ENCODE measurements at places on chromosomes 4 and X.

GRCh38 chrX:96621811-96622210 lies 62.8 kb upstream of the DIAPH2 start:
- no peak for DNase-seq

GRCh38 chr4:160894128-160894527 lies 1269.7 kb downstream of the FSTL5 start:
- DNase-seq, result no peak

- DNase-seq, result no peak
Measured at GRCh38 chrX:119292445-119292844, 56.4 kb downstream of the PGRMC1 start.

DNA sequence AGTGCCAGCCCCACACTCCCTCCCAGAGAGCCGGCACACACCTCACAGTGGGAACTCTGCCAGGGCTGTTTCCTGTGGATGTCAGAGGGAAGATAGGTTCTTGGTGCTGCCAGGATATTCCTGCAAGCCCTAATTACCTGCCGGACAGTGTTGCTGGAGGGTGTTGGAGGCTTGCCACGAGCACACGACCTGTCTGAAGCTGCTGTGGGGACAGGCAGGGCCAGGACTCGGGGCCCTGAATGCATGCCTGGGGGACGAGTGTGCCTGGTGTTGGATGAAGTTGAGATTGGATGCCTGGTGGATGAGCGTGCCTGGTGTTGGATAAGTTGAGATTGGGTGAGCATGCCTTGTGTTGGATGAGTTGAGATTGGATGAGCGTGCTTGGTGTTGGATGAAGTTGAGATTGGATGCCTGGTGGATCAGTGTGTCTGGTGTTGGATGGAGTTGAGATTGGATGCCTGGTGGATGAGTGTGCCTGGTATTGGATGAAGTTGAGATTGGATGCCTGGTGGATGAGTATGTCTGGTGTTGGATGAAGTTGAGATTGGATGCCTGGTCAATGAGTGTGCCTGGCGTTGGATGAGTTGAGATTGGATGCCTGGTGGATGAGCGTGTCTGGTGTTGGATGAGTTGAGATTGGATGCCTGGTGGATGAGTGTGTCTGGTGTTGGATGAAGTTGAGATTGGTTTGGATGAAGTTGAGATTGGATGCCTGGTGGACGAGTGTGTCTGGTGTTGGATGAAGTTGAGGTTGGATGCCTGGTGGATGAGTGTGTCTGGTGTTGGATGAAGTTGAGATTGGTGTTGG lies 23.2 kb upstream of the UVSSA start:
- DNase-seq, result no peak

DNA sequence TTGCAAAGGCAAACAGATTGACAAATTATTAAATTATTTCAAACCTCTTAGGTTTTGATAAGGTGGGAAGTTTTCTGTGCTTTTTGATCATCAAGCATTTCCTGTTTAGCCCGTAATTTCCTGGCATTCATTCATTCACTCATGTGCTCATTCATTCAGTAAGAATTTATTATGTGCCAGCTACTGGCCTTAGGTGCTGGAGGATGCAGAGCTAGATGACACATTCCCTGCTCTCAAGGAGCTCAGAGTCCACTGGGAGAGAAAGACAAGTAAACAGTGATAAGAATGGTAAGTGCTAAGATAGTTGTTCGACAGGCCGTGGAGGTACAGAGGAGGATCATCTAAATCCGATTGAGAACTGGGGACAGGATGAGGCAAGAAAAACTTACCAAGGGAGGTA lies 153.0 kb downstream of the DCTD start:
- no peak for DNase-seq

DNA sequence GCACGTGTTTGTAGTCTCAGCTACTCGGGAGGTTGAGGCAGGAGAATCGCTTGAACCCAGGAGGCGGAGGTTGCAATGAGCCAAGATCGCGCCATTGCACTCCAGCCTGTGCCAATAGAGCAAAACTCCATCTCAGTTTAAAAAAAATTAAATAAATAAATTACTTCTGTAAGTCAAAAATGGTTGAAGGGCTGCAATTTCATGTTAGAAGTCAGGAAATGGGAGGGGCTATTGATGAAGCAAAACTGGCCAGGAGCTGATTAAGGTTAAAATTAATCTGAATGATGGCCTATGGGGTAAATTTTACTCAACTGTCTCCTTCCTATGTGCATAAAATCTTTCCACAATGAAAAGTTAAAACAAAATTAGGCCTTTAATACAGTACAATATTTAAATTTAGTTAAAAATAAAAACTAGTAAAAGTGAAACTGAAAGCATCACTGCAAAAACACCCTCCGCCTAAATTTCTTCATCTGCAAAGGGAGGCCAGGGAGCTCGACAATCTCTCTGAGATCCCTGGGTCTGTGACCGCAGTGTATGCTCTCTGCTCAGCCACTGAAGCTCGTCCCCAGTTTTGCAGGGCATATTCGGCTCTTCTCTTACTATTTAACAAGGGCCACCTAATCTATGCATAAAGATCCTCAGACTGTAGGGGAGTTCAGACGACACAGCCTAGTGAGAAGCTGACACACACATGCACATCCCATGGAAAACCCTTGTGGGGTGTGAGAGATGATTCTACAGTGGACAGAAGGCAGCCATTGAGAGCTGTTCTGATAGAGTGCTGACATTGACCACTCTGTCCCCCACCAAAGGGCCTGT lies 57.2 kb downstream of the IRF2 start:
- DNase-seq, result no peak

DNA sequence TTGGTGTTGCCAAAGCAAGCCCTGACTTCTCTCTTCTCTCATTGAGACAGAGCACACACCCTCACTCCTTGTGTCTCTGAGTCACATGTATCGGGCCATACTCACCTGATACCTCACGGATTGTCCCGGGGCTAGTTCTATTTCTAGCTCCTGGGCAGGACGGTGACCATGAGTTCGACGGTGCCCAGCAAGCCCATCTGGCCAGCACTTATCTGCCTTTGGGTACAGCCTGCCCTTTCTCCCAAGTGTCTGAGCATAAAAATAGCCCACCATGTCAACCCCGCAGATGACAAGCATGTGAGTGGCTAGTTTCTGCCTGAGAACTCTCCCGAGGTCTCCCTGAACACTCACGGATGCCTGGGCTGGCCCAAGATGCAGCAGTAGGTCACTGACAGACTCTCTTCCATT lies 158.5 kb downstream of the DHRSX start:
- DNase-seq, result no peak

GRCh38 chr4:11424856-11425255 lies 3.8 kb downstream of the HS3ST1 start:
- DNase-seq, result no peak

GRCh38 chr4:10032625-10033024 lies 11.3 kb upstream of the SLC2A9 start:
- no peak for DNase-seq

DNA sequence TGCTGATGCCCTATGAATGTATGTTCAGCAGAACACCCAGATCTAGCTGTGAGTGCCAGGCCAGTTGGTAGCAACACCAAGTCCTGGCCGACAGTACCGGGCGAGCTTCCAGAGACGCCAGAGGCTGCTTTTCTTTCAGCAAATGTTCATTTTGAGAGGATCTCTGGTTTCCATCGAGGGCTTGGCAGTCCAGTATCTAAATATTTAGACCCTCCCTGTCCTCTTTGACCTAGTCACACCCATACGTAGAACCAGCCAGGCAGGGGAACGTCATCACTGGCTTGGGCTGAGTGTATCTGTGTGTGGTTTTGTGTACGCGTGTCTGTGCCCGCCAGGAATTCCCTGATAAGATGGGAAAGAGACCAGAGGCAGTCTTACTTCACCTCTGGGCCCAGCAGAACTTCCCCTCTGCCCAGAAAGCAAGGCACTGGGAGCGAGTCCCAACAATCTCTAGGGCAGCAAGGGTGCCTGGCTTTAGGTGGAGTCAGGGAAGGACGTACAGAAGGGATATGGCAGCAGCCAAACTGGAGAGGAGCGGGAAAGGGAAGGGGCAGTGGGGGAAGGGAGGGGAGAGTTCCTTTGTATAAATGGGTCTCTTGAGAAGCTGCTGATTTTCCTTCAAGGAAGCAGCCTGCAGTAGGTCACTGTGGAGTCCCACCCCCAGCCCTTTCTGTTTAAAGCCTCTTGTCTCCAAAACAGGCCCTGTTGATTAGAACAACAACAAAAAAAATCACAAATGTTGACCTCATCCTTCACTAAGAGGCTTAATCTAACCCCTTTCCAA lies 15.0 kb upstream of the ELF4 start:
- no peak for DNase-seq
